ENCODE measurements at places on chromosomes 2 and 18.
A peak's percentile ranks its signal among the peaks of the same experiment; 100 is the strongest.

GRCh38 chr18:23809415-23809814 is 120.2 kb downstream of the LAMA3 start:
- DNase-seq: no peak

- no peak for DNase-seq
These were observed 38.1 kb downstream of the FANCL start for GRCh38 chr2:58203018-58203417.

- DNase-seq: no peak
These were observed 2.3 kb upstream of the MAL start for GRCh38 chr2:95023222-95023597.

GRCh38 chr2:45242161-45242741 is 233.0 kb upstream of the SIX2 start:
- DNase-seq: no peak

DNA sequence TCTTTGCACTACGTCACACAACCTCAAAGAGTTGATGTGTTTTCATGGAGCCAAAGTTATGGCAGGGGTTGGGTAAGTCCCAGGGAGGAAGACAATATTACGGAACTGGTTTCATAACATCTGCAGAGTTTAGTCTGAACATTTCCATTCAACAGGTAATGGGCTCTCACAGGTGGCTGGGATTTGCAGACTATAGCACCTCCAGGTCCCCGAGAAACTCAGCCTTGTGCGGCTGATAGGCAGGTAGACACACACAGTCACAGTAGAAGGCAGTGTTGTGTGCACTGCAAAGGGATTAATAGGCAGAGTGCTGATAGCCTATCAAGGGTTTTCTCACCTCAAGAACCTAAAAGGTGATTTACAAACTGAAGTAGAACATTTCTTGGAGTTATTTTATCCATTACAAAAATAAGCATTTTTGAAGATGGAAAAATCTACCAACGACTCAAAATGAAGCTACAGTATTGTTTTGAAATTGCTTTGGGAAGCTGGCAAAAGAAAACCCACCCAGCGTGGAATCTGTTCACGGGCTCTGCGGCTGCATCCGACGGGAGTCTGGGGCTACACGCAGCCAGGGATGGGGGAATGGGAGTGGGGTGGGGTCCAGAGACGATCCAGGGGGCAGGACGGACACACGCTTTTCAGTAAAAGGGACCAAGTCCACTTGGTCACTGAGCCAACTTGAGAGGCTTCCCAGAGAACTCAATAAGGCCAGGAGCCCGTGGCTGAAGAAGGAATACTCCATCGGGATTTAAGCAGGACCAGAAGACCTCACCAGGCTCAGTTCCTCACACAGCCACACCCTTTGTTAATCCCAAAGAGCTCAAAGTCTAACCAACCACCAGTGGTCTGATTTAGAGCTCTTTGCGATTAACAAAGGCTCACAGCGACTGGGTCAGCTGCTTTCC is 82.9 kb downstream of the CHRNA1 start:
- DNase-seq: no peak

- no peak for DNase-seq
These were observed 5.0 kb downstream of the DLX1 start for GRCh38 chr2:172090044-172090961.

- no peak for DNase-seq
These were observed 456.6 kb upstream of the REG3G start for GRCh38 chr2:78568782-78569373.

GRCh38 chr2:174436351-174436750 is 40.8 kb downstream of the SCRN3 start:
- no peak for DNase-seq

DNA sequence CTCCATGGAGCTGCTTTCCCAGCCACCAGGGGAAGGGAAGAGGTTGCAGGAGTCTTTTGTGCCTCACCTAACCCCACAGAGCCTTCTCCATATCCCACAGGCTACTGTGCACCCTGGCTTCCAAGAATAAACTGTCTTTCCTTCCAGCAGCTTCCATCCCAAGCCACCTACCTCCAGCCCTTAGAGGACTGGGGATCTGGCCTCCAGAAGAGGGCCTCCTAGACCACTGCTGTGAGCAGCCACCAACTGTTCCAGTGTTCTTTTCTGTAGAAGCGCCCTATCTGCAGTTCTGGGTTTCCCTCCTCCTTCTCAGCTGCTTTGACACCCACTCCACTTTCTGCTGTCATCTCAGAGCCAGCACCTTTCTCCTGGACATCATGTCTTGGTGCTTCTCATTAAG is 30.7 kb upstream of the REG3G start:
- DNase-seq: no peak

GRCh38 chr18:5894611-5895298 is 567 bp downstream of the TMEM200C start:
- no peak for DNase-seq

GRCh38 chr2:65790676-65790935 is 358.2 kb upstream of the SPRED2 start:
- DNase-seq: no peak

- DNase-seq: peak; percentile 62
These were observed 21.3 kb downstream of the HNRNPLL start for GRCh38 chr2:38581193-38582147.

- no peak for DNase-seq
These were observed 155.8 kb downstream of the SH3RF3 start for GRCh38 chr2:109284826-109285225.
